ENCODE measurements at places on chromosomes 5 and 9. TPM values are rescaled to one million over a fixed set of nuclear protein-coding genes. Genes with fewer than 3 reads are reported as not detected.

SAXO1 gene
- 0.01 TPM for polyA plus RNA-seq

GPX8 gene
- polyA plus RNA-seq: 6.6 TPM

CCDC152 gene
- polyA plus RNA-seq: 42.6 TPM

AGXT2 gene
- 0.31 TPM for polyA plus RNA-seq

OSMR gene
- 2.9 TPM for polyA plus RNA-seq

MLLT3 gene
- 14.9 TPM for polyA plus RNA-seq

Data from small intestine (tissue), 16 donors.